ENCODE measurements at places on chromosomes 6 and 20.

DNA sequence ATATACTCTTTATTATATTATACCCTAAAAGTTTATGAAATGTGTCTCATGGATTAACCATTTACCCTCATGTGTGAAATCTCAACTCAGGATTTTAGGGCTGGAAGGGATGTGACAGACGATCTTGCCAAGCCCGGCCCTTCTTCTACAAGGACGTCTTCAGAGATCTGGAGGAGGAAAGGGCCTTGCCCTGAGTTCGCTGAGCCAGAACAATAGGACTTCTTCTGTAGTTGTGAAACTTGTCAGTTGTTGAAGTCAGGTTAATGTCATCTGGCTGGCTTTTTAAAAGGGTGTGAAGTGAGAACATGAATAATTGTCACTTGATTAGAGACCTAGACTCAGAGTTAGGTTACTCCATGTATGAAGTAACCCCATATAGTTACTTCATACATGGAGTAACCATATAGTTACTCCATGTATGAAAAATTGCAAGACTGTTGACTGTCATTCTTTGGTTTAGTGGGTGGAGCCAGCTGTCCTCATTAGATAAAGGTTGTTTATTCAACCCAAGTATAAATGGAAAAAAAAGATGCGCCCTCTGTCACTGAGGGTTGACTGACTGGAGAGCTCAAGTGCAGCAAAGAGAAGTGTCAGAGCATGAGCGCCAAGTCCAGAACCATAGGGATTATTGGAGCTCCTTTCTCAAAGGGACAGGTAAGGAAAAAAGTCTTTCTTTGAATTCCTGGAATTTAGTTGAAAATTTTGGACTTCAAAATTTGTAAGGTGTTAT lies at the start of gene ARG1:
ARG1 (plus strand) TSS at position 541 of the 730 bp plus-strand sequence; CDS start at position 598, 57 bp downstream.
- no peak for DNase-seq

GRCh38 chr6:131372535-131372934 lies 200.5 kb upstream of the ARG1 start:
- no peak for DNase-seq

GRCh38 chr6:170162775-170163404 lies 128.0 kb downstream of the DLL1 start:
- DNase-seq, result no peak

GRCh38 chr20:19823216-19823615 lies 65.2 kb downstream of the RIN2 start:
- no peak for DNase-seq
